Activated gamma-delta T cell treated with Interleukin-2 at 50 U/mL for 16 hours (primary cell): ENCODE measurements at places on chromosomes 1 and 21.

DNA sequence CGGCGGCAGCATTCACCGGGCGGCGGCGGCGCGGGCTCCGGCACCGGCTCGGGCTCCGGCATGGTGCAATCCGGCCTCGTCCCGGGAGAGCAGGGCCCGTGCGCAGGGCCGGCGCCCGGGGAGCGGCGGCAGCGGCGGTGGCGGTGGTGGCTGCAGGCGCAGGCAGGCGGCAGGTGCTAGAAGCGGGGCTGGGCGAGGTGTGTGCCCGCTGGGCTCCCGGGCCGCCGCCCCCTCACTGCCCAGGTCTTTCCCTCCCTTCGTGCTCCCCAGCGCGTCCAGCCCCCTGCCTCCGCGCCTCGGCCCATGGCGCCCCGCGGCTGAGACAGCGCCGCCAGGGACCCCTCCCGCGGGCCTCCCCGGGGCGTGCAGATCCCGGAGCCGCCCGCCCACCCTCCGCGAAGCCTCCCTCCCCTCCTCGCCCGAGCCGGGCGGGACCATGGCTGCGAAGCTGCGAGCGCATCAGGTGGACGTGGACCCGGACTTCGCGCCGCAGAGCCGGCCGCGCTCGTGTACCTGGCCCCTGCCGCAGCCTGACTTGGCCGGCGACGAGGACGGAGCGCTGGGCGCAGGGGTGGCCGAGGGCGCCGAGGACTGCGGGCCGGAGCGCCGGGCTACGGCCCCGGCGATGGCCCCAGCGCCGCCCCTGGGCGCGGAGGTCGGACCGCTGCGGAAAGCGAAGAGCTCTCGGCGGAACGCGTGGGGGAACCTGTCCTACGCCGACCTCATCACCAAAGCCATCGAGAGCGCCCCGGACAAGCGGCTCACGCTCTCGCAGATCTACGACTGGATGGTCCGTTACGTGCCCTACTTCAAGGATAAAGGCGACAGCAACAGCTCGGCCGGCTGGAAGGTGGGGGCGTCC, 492 bp downstream of the FOXO6 start:
- no peak for DNase-seq

DNA sequence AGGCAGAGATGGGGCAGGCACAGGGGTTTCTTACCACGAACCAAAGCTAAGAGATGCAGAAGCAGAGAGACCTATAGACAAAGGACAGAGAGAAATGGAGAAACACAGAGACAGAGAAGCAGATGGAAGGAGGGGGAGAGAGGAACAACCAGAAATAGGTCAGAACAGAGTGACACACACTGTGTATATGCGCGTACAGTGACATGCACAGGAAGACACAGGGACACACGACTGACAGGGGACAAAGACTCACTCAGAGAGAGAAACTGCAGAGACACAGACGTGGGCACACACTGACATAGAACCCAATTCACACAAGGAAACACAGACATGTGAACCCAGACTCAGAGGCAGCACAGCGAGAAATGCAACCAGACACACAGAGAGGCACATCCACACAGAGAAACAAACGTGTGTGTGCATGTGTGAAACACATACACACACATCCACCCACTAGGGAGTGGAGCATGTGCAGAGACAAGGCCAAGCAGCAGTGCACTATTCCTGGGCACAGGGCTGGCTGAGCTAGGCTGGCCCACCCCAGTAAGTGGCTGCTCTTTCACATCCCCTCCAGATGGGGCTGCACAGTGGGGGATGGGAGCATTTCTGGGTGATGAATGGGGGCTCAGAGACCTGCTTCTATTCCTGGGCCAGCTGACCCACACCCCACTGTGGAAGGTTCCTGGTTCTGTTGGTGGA, 123.4 kb upstream of the CSF3R start:
- peak; percentile 4 for DNase-seq

DNA sequence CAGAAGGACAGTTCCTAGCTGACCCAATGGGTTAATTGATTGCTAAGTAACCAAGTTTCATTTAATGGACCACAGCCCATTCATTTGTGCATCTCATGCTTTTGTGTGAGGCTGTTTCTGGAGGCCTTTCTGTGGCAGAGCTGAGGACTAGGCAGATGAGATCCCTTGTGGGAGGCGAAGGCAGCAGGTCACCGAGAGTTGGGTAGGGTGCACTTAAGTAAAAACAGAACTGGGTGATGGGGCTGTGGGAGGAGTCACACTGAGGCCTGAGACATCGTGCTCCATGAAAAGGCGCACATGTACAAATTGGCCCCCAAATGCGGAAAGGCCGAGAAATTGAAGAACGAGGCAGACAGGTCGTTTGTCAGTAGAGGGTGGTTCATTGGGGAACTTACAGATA, 60.9 kb downstream of the S100B start:
- DNase-seq, result no peak

DNA sequence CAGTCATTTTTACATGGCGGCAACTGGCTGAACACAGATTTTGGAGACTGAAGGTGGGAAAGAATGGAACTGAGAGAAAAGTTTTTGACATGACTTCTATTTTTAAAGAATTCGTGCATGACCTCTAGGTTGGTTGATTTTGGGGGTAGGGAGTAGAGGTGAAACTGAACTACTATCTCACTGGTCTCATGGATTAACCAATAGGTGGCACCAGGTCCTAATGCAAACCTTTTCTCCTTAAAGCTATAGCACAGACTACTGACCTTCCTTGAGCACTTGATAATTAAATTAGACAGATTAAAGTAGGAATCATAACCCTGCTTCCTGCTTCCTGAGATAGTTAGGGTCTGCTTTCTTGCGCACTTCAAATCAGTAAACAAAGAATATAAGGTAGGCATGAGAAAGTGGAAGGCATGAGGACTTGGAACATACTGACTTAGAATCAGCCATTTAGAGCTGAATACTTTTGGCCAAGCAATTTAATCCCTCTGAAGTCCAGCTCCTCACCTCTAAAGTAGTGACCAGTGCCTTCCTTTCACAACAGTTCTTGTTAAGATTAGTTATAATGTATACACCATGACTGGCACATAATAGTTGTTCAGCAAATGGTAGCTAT, 206.0 kb downstream of the CENPF start:
- no peak for DNase-seq

GRCh38 chr1:97791251-97791650, 129.6 kb downstream of the DPYD start:
- no peak for DNase-seq

DNA sequence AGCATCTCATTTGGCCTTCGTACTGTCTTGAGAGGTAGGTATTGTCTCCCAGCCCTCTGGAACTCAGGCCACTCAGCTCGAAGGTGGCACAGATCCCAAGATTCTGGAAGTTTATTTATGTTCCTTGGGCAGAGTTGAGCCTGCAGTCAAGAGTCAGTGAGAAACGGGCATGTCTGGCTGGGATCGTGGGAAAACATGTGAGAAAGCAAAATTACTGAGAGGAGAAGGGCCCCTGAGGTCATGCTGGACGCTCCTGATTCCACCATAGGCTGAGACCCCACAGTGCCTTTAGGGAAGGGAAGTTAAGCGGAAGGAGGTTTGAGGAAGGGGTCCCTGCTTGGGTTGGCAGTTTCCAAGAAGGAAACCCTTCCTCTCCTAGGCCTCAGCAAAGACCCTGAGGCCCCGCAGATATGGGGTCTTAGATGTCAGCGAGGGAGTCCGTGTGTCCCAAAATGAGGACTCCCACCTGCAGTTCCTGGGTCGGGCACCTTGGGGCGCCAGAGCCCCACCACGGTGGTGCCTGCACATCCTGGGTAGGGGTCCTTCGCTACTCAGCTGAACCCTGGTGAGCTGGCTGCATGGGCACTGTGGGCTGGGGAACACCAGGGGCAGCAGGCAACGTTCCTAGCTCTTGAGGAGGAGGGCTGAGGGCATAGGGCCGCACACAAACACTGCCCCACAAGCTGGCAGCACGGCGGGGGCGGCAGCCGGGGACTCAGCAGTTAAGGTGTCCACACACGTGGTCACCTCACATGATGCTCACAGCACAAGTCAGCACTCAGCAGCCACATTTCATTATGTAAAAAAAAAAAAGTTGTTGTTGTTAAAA, 12.3 kb upstream of the SEMA4A start:
- DNase-seq, result no peak

GRCh38 chr1:205936846-205937586, 6.2 kb downstream of the SLC26A9 start:
- DNase-seq, result no peak

GRCh38 chr1:167861664-167862381, 52.1 kb downstream of the ADCY10 start:
- no peak for DNase-seq

GRCh38 chr21:32215306-32215685, 63.6 kb downstream of the MIS18A start:
- no peak for DNase-seq

- no peak for DNase-seq
Measured at GRCh38 chr1:212752252-212752933, 39.2 kb downstream of the NSL1 start.

DNA sequence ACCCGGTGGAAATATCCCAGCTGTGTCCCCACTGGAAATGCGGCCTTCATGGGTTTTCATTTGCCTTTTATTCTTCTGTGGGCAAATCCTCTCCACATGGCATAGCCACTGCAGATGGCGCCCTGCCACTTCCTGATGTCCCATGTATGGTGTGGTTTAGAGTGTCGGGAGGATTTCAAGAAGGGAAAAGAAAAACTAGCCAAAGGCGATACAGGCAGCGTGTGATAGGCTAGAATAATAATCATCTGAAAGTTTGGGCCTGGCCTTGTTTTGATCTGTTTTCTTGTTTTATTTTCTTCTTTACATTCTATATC, 123.6 kb downstream of the PEX14 start:
- no peak for DNase-seq

DNA sequence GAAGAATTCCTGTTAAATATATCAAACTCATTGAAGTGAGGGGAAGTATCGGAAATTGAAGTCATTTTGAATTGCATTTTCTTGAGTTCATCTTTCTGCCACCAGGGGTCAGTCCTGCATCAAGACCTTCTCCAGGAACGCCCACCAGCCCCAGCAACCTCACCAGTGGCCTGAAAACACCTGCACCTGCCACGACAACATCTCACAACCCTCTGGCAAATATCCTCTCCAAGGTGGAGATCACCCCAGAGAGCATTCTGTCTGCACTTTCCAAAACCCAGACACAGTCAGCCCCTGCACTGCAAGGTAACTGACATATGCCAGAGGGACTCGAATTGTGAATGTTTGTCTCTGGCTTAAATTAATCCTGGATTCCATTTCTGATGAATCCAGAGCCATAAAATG, 22.8 kb upstream of the TARS2 start:
- DNase-seq, result peak; percentile 66

GRCh38 chr1:7285856-7286454, 485.1 kb upstream of the VAMP3 start:
- DNase-seq, result no peak

DNA sequence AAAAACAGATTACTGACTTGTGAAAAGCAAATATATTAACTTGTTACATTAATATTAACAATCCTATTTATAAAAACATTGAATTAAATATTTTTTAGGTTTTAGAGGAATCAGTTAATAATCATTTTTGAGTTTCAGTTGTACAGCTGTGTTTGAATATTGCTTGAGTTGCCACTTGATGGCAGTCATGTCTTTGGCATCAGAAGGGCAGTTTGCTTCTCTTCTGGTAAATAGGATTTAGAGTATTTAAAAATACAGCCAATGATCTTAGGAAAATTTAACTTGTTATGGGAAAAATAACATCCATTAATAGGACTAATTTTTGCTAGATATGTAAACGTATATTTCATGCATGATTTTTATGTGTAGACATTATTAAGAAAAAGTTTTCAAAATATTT, 234.1 kb downstream of the NCAM2 start:
- no peak for DNase-seq

DNA sequence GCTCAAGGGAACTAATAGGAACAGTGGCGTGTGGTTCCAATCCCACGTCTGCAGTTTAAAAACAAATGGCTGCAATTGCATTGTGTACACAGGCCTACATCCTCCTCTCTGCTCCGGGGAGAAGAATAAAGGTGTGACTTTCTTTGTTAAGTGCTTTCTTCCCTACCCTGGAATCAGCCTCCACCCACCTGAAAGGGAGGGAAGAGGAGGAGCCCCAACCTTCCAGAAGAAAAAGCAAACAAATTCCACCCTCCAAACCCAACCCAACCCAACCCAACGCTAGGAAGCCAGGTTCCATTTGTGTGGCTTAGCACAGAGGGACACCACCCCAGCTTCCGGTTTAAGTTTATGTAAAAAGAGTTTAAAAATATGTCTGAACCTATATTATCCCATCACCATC, 11.8 kb upstream of the BACE2 start:
- no peak for DNase-seq

DNA sequence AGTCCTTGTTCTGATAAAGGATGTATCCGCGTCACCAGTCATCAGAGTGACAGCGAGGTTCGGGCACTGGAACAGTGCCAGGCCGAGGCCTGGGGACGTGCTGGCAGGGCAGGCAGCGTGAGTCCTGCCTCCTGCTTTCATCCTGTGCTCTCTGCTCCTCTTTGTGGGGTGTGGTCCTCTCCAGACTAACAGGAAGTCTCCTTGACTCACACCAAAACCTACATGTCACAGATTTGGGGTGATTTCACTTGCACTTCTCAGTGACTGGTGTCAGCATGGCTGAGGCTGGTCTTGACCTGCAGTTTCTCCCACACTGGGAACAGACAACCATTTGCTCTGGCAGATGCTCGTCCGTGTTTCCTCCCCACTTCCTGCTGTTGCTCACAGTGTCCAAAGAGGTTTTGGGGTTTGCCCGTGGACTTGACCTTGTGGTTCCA, 8.8 kb upstream of the NLRP3 start:
- peak; percentile 61 for DNase-seq

GRCh38 chr1:67469431-67469830, 39.2 kb upstream of the SERBP1 start:
- no peak for DNase-seq
